Ascending aorta (tissue), 2 donors: ENCODE measurements at places on chromosomes 16 and 17.

GRCh38 chr17:5468075-5468473, 708 bp downstream of the DHX33 start:
- DNase-seq = no peak

DNA sequence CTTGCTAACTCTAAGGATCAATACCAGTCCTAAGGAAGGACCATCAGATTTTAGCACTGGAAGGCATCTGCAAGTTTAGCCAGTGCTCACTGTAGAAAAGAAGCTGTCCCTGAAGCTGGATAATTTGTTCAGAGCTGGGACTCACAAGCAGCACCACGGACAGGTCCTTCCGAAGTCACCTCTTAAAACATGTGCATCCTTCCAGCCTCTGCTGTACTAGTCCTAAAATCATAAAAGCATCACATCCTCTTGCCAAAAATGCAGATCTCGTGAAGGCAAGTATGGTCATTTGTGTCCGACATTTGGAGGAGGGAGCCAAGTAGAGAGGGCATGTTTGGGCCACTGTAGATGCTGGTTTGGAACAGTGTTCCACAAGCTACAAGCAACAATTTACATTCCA, 506.9 kb downstream of the RBFOX1 start:
- DNase-seq = no peak

- no peak for DNase-seq
Observed at GRCh38 chr17:77609553-77610517, 348.7 kb upstream of the TNRC6C start.

DNA sequence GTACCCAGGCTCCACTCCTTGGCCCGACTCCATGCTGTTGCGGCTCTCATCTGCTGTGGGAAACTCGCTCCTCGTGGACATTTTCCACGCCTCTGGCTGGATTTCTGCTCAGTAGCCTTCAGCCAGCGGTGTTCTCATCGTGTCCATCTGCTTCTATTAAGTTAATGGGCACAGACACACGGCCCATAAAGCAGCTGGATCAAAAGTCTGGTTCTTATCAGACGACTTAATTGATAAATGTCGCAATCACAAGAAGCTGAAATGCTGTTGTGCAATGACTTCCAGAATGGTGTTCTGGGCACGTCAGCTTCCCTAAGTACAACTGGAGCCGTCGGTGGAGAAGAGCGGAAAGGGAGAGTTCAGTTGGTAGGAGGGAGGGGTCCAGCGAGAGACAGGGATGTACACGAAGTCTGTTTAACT, 211.7 kb upstream of the CHMP6 start:
- DNase-seq = no peak

- no peak for DNase-seq
Observed at GRCh38 chr16:586645-587590, 2.9 kb upstream of the RAB40C start.

DNA sequence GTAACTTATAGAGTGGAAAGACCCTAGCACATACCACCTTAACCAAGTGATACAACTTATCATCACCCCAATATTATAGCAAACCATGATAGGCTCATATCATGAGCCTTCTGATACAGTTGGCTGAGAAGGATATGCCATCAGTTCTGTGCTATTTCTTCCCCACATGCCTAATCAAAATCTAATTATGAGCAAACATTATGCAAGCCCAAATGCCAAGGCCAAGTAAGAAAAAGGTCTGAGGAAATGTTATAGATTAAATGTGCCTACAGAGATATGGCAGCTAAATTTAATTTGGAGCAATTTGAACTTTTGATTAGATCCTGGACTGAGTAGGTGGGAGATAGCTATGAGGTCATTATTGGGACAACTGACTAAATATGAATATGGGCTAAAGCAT, 225.9 kb upstream of the PMFBP1 start:
- DNase-seq = no peak

- DNase-seq = no peak
Observed at GRCh38 chr16:68083861-68084503, 1.2 kb upstream of the NFATC3 start.

- no peak for DNase-seq
Observed at GRCh38 chr16:67936880-67937605, 393 bp upstream of the PSMB10 start.

GRCh38 chr17:74116087-74116717, 87.3 kb upstream of the RPL38 start:
- DNase-seq = no peak

- no peak for DNase-seq
Observed at GRCh38 chr17:61232871-61233270, 166.8 kb upstream of the TBX2 start.

DNA sequence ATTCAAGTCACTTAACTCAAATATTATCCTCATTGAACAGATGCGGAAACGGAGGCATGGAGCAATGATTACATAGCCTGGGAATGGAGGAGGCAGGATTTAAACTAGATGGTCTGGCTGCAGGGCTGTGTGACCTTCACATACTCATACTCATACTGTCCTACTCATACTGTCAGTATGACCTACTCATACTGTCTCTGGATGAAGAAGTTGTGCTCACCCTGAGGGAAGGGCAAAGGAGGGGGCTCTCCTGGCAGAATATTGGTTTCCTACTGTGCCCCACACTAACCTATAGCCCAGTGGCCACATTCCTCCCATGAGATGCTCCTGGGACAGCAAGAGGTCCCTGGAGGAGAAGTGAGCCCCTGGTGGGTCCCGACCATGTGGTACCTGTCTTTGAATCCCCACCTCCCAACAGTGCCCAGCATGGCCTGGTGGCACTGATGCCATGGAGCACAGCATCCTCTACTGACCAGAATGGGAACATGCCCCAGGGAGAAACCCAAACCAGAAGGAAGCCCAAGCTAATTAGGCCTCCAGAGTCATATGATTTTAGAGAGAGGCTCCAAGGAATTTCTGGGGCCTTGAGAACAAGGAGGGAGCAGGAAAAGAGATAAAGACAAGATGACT, 197.3 kb upstream of the SDK2 start:
- no peak for DNase-seq

- DNase-seq = no peak
Observed at GRCh38 chr17:68459037-68459639, 1.8 kb upstream of the WIPI1 start.

GRCh38 chr16:47927330-47927729, 228.5 kb downstream of the ABCC12 start:
- no peak for DNase-seq

- no peak for DNase-seq
Observed at GRCh38 chr16:8241408-8241807, 348.9 kb downstream of the TMEM114 start.

DNA sequence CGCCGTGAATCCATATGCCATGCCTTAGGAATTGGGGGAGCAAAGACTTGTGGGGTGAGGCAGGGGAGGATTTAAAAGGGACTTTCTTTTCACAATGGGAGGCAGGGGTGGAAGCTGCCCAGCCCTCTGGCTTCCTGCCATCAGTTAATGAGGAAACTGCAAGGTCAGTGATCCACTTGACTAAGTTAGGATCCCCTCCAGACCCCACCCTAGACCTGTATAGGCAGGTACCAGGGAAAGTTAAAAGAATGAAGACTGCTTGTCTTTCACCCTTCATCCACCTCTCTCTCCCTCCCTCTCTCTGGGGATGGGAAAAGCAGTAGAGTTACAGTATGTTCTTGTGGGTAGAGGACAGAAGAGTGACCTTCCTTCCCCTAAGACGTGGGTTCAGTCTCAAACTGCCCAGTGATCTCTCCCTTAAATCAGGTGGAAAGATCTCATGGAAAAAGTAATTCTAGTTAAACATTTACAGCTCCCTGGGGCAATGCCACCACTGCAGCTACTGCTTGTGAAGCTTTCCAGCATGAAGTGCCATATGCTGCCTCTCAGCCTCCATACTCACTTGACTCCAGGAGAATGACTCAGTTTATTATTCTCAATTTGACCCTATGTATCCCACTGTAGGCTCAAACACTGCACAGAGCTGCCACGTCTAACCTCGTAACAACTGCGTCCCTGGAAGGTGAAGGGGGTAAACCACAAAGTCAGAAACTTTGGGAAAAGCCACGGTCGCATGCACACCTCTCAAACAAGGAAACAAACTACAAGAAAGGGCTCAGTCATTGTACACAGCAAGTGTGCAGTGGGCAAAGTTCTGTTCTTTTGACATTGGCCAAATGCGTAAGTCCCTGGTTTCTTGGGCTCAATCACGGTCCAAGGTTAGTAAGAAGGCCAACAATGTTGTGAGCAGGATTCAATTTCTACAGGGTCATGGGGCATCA, 1.2 kb downstream of the COA3 start:
- DNase-seq = no peak

DNA sequence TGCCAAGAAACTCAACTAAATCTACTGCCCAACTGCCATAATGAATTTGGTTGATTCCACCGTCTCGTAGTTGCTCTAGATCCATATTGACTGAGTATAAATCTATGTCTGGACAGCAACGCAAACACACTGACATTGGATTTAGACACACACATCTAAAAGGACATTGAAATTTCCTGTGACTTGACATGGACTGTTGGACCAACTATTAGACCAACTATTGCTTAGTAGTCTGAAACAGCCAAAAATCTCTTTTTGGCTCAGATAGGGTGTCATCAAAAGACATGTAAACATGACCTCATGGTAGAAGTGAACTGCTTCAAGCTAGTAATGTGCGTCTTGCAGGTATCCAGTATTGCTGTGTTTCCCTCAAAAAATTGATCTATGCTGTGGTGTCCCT, 31.3 kb downstream of the KIAA0513 start:
- DNase-seq = no peak
